NCI-H748 treated with DMSO at 0.1 percent for 48 hours (cell line): ENCODE measurements at places on chromosomes 7 and 10.

DNA sequence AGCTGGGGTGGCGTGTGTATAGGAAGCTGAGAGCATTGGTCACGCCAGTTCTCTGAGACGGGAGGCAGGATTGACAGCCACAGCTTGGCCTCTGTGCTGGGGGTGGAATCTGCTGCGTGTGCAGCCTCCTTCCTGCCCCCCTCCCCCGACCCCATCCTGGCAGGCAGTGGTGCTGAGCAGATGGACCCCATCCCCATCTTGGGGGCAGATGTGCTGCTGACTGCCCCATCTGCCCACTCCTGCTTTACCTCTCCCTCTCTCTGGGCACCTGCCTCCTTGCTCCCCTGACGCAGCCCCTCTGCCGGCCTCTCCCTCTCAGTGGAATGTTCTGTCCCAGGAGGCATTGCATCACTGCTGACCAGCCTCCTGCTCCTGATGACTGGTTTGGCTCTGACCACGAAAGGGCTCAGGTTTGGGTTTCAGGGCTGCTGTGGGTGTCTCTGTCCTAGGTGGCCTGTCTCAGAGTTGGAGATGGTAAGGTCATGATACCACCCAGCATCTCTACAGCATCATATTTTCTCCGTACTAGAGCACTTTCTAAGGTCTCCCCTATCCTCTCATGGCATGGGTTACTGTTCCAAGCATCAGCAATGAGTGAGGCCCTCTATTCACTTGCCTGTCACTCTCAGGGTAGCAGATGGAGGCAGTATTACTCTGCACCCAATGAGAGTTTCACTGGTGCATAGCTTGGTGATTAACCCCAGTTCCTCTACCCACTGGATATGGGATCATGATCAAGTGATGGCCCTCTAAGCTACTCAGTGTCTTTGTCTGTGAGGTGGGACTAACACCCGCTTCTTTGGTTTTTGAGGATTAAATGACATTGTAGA lies 81.9 kb downstream of the RBM20 start:
- no peak for DNase-seq

- DNase-seq, result no peak
Observed at GRCh38 chr7:158033196-158033595, 554.4 kb downstream of the PTPRN2 start.

DNA sequence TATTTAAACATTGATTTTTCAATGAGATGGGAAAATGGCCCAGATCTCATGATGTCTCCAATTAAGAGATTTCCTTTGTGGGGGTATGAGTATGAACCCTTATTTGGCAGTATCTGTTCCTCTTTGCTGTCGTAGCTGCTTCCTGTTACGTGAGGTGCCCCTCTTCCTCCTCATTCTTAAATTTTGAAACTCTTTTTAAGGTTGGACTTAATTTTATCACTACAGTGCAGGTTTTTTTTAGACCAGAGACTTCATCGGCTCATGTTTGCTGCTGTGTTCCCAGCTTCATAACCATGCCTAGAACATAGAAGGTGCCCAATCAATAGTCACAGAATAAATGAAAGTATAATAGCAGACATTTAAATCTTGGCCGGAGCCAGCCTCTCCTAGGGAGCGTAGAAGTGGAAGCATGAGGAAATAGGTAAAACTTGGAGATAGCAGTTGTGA lies 2.4 kb downstream of the MIOS start:
- no peak for DNase-seq

- no peak for DNase-seq
Observed at GRCh38 chr7:29844559-29844958, 38.3 kb downstream of the WIPF3 start.

GRCh38 chr10:121420006-121420405 lies 178.2 kb downstream of the FGFR2 start:
- no peak for DNase-seq

DNA sequence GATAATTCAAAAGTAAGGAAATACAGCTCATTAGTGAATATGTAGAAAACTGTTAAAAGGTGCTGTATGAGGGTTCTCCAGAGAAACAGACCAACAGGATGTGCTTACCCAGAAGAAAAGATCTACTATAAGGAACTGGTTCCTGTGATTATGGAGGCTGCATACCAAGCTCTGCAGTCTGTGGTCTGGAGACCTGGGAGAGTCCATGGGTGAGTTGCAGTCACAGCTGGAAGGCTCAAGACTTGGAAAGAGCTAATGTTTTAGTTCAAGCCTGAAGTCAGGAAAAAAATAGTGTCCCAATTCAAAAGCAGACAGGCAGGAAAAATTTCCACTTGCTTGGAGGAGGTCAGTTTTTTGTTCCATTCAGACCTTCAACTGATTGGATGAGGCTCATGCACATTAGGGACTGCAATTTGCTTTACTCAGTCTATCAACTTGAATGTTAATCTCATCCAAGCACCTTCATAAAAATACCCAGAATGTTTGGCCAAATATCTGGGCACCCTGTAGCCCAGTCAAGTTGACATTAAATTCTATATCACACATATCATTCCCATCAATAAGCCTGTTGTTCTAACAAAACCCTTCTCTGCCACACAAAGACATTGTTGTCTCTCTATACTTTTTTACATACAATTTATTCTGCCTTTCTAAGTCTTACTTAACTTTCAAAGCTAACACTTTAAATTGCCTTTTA lies 197.9 kb upstream of the KLF6 start:
- no peak for DNase-seq

GRCh38 chr7:1720326-1720725 lies 50.2 kb downstream of the ELFN1 start:
- DNase-seq, result no peak

- no peak for DNase-seq
Observed at GRCh38 chr7:45890125-45890901, 2.0 kb downstream of the IGFBP1 start.

DNA sequence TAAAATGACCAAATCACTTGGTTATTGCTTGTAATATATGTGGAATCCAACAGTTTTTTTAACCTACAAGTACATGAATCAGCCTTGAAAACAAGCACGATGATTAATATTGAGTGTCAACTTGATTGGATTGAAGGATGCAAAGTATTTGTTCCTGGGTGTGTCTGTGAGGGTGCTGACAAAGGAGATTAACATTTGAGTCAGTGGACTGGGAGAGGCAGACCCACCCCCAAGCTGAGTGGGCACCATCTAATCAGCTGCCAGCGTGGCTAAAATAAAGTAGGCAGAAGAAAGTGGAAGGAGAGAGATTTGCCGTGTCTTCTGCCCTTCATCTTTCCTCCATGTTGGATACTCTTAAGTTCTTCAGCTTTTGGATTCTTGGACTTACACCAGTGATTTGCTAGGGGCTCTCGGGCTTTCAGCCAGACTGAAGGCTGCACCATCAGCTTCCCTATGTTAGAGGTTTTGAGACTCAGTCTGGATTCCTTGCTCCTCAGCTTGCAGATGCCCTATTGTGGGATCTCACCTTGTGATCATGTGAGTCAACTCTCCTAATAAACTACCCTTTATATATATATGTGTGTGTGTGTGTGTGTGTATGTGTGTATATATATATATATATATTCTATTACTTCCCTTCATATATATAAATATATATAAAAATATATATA lies 118.4 kb upstream of the WDR11 start:
- DNase-seq, result no peak

- no peak for DNase-seq
Observed at GRCh38 chr10:103672345-103672744, 178.8 kb downstream of the NEURL1 start.

GRCh38 chr10:86172301-86172700 lies 194.3 kb downstream of the GRID1 start:
- DNase-seq, result no peak

GRCh38 chr7:47956220-47956619 lies 8.0 kb upstream of the PKD1L1 start:
- DNase-seq, result no peak

DNA sequence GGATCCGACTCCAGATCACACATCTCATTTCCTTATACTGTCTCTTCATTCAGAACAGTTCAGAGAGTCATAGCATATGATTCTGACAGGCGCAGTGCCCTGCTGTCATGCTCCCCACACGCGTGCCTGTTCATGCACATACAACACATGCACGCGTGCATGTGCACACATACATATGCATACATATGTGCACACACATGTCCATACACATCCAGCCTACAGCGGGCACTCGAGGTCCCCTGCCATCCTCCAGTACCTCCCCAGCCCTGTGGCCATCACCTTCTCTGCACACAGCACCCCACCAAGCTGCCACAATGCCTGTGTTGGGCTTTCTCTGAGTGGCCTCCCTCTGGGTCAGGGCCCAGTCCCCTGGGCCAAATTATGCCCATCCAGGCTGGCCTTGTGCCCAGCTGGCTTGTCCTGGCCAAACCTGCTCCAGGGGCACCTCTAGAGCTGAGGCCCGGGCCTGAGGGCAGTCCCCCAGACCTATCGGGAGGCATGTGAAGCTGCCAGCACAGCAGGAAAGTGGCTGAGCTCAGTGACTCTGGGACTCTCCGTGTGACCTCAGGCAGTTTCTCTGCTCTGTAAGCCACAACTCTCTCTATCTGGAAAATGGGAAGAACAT lies 49.4 kb upstream of the RET start:
- no peak for DNase-seq

- DNase-seq, result peak; percentile 3
Observed at GRCh38 chr7:41058986-41059741, 643.7 kb downstream of the INHBA start.

- DNase-seq, result no peak
Observed at GRCh38 chr10:3563298-3563697, 221.7 kb downstream of the KLF6 start.

GRCh38 chr10:17479015-17479615 lies 24.7 kb upstream of the ST8SIA6 start:
- no peak for DNase-seq

GRCh38 chr7:40697653-40698052 lies 562.8 kb downstream of the SUGCT start:
- DNase-seq, result no peak

GRCh38 chr10:3881622-3882021 lies 96.6 kb upstream of the KLF6 start:
- no peak for DNase-seq

- DNase-seq, result no peak
Observed at GRCh38 chr7:69608878-69609277, 10.6 kb downstream of the AUTS2 start.

GRCh38 chr7:13309535-13309934 lies 622.1 kb downstream of the ARL4A start:
- DNase-seq, result no peak

- no peak for DNase-seq
Observed at GRCh38 chr10:119595676-119596515, 868 bp downstream of the TIAL1 start.

- DNase-seq, result no peak
Observed at GRCh38 chr10:50613150-50613549, 10.6 kb downstream of the SGMS1 start.

DNA sequence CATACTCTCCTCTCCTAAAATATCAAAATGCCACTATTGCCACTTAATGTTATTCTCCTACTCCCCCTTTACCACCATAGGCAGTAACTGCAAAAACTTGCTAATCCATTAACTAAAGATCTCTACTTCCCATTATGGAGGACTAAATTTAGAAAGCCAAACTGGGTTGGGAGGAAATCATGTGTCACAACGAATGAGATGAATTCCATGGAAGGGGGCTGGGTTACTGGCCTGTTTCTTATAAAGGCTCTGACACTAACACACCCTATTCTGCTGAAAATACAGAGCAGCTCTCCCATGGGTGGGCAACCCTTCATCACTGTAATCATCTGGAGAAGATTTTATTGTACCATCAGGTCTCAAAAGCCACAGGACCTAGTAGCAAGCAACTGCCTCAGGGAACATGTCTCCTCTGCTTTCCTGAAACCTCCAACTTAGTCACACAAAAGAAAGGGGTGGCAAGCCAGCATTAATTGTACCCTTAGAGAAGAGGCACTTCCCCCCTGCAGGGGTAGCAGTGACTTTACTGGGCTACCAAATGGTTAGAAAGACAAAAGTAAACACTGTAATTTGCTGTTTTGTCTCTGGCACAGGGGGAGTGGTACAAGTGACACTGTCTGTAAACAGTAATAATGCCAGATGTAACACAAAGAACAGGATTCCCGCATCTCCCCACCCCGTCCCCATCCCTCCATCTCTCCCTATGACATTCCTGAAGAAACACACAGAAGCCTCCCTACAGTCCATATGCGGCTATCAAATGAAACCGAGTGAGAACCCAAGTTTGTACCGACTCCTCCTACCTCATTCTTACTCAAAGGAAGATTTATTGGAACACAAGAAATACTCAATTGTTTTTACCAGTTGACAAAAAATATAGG lies 81.6 kb downstream of the ARMH3 start:
- DNase-seq, result peak; percentile 70

DNA sequence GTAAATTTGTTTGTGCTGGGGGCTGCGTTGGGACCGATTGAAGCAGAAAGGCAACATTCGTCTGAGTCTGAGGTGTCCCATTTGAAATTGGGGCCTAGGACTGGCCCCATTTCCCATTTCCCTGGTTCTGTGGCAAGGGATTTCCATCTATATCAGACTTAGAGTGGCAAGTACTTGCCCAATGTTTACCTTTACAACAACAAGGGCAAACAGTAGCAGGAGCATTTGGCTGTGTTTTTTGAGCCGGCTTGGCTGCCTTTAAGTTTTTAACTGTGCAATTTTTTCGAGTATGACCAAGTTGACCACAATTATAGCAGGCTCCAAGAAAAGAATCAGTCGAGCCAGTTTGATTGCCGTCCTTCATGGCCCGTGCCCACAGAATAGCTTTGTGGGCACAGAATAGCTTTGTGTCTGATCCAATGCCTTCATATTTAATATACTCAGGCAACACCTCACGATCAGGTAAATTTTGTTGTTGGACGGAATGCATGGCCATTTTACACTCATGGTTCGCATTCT lies 4.7 kb upstream of the CYP17A1 start:
- DNase-seq, result no peak

- no peak for DNase-seq
Observed at GRCh38 chr7:151755131-151755801, 121.6 kb downstream of the PRKAG2 start.

- no peak for DNase-seq
Observed at GRCh38 chr10:117218654-117219053, 21.4 kb downstream of the KCNK18 start.

GRCh38 chr10:70482982-70483760 lies 4.6 kb downstream of the PALD1 start:
- no peak for DNase-seq

- peak; percentile 39 for DNase-seq
Observed at GRCh38 chr10:106147021-106147420, 1017.5 kb downstream of the SORCS1 start.

- no peak for DNase-seq
Observed at GRCh38 chr10:90935581-90936275, 14.8 kb upstream of the ANKRD1 start.

- no peak for DNase-seq
Observed at GRCh38 chr10:115963848-115964247, 309.2 kb downstream of the GFRA1 start.

DNA sequence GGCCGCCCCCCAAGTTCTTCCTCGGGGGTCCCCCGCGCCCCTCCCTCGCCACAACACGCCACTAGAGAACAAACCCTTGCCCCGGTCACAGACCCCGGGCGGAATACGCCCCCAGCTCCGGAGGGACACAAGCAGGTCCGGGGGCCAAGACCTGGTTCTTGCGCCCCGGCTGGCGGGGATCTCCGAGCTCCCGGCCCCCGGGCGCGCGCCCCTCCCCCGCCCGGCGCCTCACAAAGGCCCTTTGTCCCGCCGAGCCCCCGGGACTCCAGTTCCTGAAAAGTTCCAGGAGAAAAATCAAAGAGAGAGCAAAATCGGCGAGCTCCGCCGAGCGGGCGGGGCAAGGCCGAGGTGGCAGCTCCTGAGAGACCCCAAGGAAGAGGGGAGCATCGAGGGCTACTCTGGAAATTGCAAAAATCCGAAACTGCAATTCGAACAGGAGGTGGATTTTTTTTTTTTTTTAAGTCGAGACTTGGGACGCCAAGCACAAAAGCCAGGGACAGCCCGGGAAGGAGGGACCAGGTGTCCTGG lies 4.0 kb downstream of the TNRC18 start:
- no peak for DNase-seq

GRCh38 chr10:27743012-27743876 lies 2.4 kb downstream of the MKX start:
- no peak for DNase-seq
